Peyer's patch (tissue), 4 donors: ENCODE measurements at places on chromosomes 6 and 20. TPM values are rescaled to one million over a fixed set of nuclear protein-coding genes. Genes with fewer than 3 reads are reported as not detected.

DNA sequence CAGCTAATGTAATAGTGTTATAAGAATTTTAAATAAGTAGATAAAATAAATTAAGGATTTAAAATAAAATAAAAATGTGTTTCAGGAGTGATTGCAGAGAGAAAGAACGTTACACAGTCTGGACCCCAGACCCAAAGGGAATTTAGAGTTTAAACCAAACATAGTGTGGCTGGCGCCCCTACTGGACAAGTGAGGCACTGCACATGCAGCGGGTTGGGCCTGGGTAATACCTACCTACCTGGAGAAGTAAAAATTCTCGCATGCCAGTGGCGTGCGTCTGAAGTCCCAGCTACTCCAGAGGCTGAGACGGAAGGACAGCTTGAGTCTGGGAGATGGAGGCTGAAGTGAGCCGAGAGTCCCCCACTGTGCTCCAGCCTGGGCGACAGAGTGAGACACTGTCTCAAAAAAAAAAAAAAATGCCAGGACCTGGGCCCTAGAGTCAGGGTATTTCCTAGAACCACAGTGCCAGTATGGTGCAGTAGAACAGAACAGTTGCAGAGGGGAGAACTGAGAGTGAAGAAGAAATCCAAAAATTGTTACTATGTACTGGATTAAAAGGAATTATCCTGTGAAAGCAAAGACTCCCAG, 71.4 kb upstream of the TCF21 start:
- no peak for DNase-seq
- no peak overlapping the region for H3K27ac ChIP-seq
- H3K4me3 ChIP-seq = no peak overlapping the region
- no peaks in the 10 kb centered on the region for H3K4me1 ChIP-seq

DNA sequence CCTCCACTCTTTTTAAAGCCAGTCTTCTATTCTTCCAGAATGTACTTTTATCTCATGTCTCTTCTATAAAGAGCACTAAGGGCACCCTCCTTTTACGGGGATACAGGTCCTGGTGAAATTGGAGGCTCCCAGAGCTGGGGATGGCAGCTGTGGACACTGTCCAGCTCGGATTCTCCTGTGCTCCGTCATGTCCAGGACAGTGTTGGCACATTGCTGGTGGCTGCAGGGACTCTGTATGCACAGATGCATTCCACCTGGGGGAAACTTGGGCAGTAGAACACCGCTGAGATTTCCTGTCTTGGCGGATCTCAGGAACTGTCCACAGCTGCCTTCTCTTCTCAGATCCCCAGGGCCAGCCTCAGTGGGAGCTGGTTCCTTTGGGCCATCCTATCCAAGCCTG, 56.6 kb upstream of the CLDN20 start:
- H3K4me1 ChIP-seq = peaks cover 2% of the 10 kb centered on the region
- H3K27ac ChIP-seq = no peak overlapping the region
- no peak for DNase-seq
- no peaks in the 10 kb centered on the region for H3K36me3 ChIP-seq

DNA sequence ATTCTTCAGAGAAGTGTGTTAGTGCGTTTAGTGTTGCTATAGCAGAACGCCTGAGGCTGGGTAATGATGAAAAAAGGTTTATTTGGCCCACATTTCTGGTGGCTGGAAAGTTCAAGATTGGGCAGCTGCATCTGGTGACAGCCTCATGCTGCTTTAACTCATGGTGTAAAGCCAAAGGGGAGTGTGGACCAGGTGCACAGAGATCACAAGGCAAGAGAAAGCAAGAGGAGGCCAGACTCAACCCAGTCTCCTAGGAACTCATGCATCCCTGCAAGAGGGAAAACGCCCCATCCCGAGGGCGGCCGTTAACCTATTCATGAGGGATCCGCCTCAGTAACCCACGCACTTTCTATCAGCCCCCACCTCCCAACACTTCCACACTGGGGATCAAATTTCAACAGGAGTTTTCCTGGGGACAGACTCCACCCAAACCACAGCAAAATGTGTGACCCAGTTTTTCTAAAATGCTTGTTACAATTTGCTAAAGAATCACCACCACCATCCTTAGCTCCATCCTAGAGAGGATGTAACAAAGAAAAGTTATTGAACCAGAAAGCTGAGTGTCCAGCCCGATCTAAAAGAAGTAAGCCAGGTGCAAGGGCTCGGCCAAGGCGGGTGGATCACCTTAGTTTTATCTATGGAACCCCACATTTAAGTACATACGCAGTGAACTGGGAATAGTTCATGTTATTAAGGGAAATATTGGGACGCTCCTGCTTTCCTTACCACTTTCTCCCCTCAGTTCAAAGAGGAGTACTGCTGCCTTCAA, 164.8 kb downstream of the QKI start:
- H3K4me3 ChIP-seq = no peak overlapping the region
- no peak for DNase-seq
- H3K27ac ChIP-seq = no peak overlapping the region
- no peaks in the 10 kb centered on the region for H3K4me1 ChIP-seq

DNA sequence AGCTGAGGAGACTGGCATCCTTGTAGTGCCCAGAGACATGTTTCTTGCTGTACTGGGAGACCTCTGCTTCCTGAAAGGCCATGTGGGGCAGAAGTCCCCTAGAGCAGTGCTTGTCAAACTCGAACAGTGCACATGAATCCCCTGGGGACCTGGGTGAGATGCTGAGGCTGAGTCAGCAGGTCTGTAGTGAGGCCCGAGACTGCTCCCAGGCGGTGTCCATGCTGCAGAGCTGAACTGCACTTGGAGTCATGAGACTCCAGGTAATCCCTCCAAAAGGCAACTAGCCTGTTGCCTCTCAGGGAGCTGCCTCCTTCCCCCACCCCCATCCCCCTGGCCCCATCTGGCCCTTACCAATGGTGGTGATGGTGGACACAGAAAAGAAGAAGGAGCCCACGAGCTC, 3.7 kb downstream of the KCNK17 start:
- H3K4me3 ChIP-seq = no peak overlapping the region
- H3K4me1 ChIP-seq = peaks cover 18% of the 10 kb centered on the region
- peaks cover 3% of the 10 kb centered on the region for H3K27me3 ChIP-seq
- no peak overlapping the region for H3K27ac ChIP-seq
- no peak for DNase-seq
- no peaks in the 10 kb centered on the region for H3K36me3 ChIP-seq

DNA sequence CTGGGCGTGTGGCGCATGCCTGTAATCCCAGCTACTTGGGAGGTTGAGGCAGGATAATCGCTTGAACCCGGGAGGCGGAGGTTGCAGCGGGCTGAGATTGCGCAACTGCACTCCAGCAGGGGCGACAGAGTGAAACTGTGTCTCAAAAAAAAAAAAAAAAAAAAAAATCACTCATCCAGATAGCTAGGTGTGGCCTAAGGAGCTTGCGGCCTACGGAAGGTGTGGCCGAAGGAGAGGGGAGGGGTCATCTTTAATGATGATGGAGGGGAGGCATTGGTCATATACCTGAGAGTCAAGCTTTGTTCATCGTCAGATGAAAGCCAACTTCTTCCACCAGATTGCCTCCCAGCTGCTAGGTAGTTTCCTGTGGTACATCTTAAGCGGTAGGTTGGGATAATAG, 801 bp upstream of the PPARD start:
- H3K27me3 ChIP-seq = no peaks in the 10 kb centered on the region
- peaks cover 7% of the 10 kb centered on the region for H3K36me3 ChIP-seq
- no peak overlapping the region for H3K4me3 ChIP-seq
- H3K27ac ChIP-seq = no peak overlapping the region

DNA sequence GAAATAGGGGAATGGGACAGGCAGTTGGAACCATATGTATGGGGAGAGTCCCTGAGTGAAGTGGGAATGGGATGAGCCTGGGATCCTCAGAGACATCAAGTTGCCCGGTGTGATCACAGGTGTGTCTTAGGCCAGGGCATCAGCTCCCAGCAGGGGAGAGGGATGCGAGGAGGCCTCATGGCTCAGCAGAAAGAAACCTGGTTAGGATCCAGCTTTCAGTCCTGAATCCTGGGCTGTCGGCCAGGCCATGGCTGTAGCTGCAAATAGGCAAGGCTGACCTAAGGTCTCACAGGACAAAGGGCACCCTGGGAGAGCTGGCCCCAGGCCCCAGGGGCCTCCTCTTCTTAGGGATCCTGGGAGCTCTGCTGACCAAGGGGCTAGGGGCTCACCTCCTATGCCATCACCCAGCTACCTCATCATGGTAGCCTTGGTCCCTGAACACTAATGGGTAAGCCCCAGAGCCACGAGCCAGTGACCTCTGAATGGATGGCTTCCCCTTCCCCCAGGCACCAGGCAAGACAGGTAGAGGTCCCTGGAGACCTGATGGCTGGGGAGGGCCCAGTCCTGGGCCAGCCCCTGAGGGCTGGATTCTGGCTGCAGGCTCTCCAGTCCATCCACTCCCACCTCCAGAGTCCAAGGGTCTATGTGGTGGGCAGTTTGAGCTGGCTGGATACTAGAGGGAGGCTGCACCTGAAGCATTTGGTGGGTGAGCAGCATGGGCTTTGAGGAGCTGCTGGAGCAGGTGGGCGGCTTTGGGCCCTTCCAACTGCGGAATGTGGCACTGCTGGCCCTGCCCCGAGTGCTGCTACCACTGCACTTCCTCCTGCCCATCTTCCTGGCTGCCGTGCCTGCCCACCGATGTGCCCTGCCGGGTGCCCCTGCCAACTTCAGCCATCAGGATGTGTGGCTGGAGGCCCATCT, at the start of gene SLC22A7:
SLC22A7 (plus strand) TSS at position 617 of the 921 bp plus-strand sequence; CDS start at position 716, 99 bp downstream.
- DNase-seq = peak; percentile 62
- no peak within 1 kb of the TSS for H3K27ac ChIP-seq
- H3K4me1 ChIP-seq = no peaks in the 10 kb centered on the region
- H3K4me3 ChIP-seq = no peak within 1 kb of the TSS
- no peaks in the 10 kb centered on the region for H3K36me3 ChIP-seq
- H3K27me3 ChIP-seq = no peaks in the 10 kb centered on the region

DNA sequence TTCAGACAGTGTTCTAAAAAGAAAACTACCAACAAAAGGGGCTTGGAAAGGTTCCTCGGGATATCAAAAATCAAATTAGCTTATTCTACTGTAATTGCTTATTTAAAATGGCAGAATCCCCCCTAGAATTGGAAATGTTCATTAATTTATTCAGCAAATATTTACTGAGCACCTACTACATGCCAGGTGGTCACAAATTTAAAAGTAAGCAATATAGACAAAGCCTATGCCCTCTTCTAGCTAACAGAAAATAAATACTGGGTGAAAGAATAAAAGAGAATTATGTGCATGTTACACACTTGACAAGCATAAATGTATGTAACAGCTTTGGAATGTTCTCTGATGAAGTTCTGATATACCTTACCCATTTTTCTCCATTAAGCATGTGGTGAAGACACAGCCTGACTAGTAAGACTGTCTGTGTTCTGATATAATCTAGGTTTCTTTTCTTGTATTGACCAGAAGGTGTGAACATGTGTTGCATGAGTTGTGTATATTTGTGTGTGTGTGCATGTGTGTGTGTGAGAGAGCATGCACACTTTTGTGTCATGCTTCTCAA, 606.7 kb upstream of the CITED2 start:
- H3K27me3 ChIP-seq = no peaks in the 10 kb centered on the region
- no peak overlapping the region for H3K4me3 ChIP-seq
- no peaks in the 10 kb centered on the region for H3K36me3 ChIP-seq
- peak overlapping the region; percentile 40 for H3K27ac ChIP-seq
- no peak for DNase-seq

GRCh38 chr6:82681119-82681714, 317.6 kb downstream of the TPBG start:
- H3K27ac ChIP-seq = no peak overlapping the region
- H3K36me3 ChIP-seq = no peaks in the 10 kb centered on the region
- no peak overlapping the region for H3K4me3 ChIP-seq

DNA sequence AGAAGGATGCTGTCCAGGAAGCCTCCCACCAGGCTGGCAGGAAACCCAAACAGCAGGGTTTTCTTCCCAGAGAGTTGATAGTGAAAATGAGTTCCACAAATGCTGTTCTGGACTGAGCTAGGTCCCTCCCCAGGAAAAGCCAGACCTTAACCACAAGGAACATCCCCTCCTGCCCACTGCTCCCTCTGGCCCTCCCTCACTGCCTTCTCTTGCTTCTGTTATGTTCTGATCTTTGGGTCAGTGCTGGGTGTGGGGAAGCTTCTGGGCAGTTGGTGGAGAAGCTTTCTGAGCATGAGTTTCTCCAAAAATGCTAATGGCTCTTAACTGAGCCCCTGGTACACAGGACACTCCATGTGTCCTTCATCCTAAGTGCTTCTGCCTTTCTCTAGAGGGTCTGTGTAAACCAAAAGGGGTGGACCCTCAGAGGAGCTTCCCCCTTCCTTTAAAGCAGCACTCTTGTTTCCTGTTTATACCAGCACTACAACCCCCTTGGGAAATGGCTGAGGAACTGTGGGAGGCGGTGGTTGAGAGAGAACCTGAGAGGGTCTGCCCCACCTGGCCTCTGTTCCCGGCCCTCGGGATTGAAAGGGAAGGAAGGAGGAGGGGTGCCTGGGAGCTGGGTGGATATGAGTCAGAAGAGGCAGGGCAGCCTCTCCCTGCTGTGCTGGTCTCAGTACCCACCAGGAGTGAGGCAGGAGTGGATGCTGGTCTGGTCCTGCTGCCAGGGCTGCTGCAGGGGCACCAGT, 42.0 kb downstream of the CDS2 start:
- no peaks in the 10 kb centered on the region for H3K27me3 ChIP-seq
- DNase-seq = no peak
- no peak overlapping the region for H3K27ac ChIP-seq
- no peaks in the 10 kb centered on the region for H3K36me3 ChIP-seq
- H3K4me3 ChIP-seq = no peak overlapping the region

- no peak for DNase-seq
- no peaks in the 10 kb centered on the region for H3K36me3 ChIP-seq
- no peaks in the 10 kb centered on the region for H3K4me1 ChIP-seq
- H3K4me3 ChIP-seq = no peak overlapping the region
- H3K27me3 ChIP-seq = no peaks in the 10 kb centered on the region
- no peak overlapping the region for H3K27ac ChIP-seq
These were observed 31.0 kb downstream of the KCNQ2 start for GRCh38 chr20:63441136-63442099.

DNA sequence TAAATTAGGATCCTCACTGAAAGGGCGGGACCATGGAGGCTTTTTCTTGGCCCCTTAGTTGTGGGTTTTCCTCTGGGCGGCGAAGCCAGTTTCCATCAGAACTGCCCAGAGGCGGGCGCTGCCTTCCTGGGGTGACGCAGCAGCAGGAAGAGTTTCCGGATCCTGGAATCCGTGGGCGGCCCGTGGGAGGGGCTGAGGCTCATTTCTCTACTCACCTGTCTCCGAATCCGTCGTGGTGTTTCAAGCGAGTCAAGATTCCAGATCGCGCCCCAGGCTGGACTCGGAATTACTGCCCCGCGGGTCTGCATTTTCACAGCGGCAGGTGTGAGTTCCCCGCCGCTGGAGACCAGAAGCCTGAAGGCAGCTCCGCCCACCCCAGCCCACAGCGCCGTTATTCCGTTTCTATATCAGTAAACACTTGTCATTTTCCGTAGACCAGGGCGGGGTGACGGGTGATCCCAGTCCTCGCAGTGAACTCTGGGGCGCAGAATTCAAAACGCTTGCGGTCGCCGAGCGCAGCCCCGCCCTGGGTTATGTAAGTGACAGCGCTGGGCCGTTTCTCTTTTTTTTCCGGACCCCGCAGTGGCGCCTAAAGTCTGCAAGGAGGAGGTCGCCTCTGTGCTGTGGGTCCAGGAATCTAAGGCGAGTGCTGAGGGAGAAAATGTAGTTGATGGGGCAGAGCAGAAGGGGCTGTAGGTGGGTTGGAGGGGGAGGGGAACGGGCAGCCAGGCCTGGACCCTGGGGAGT, 27.2 kb upstream of the POU5F1 start:
- no peaks in the 10 kb centered on the region for H3K27me3 ChIP-seq
- DNase-seq = peak; percentile 96
- H3K4me1 ChIP-seq = peaks cover 19% of the 10 kb centered on the region
- H3K4me3 ChIP-seq = peak overlapping the region; percentile 52

The BIRC7 gene
- not detected for total RNA-seq
